ENCODE measurements at places on chromosomes 12 and 14.

GRCh38 chr12:103783744-103784664, 57.0 kb downstream of the NT5DC3 start:
- H3K4me1 ChIP-seq, result peaks cover 22% of the 10 kb centered on the region
- DNase-seq, result no peak
- no peak overlapping the region for H3K4me3 ChIP-seq
- peak overlapping the region; percentile 40 for H3K27ac ChIP-seq
- peaks cover 8% of the 10 kb centered on the region for H3K36me3 ChIP-seq

- H3K36me3 ChIP-seq, result no peaks in the 10 kb centered on the region
- no peak overlapping the region for H3K4me3 ChIP-seq
- peaks cover 11% of the 10 kb centered on the region for H3K27me3 ChIP-seq
- H3K27ac ChIP-seq, result peak overlapping the region; percentile 85
- DNase-seq, result peak; percentile 47
Measured at GRCh38 chr14:76720382-76720813, 40.9 kb upstream of the VASH1 start.

- no peak for DNase-seq
- peaks cover 6% of the 10 kb centered on the region for H3K4me1 ChIP-seq
- no peaks in the 10 kb centered on the region for H3K36me3 ChIP-seq
- no peak overlapping the region for H3K4me3 ChIP-seq
Measured at GRCh38 chr12:1848745-1849144, 28.4 kb downstream of the LRTM2 start.

- H3K36me3 ChIP-seq, result peaks cover 79% of the 10 kb centered on the region
- DNase-seq, result no peak
- no peaks in the 10 kb centered on the region for H3K27me3 ChIP-seq
- H3K27ac ChIP-seq, result peak overlapping the region; percentile 65
Measured at GRCh38 chr12:115035535-115036107, 351.6 kb upstream of the TBX3 start.
